Endodermal cell (in vitro differentiated cells): ENCODE measurements at places on chromosomes 6 and 20.

DNA sequence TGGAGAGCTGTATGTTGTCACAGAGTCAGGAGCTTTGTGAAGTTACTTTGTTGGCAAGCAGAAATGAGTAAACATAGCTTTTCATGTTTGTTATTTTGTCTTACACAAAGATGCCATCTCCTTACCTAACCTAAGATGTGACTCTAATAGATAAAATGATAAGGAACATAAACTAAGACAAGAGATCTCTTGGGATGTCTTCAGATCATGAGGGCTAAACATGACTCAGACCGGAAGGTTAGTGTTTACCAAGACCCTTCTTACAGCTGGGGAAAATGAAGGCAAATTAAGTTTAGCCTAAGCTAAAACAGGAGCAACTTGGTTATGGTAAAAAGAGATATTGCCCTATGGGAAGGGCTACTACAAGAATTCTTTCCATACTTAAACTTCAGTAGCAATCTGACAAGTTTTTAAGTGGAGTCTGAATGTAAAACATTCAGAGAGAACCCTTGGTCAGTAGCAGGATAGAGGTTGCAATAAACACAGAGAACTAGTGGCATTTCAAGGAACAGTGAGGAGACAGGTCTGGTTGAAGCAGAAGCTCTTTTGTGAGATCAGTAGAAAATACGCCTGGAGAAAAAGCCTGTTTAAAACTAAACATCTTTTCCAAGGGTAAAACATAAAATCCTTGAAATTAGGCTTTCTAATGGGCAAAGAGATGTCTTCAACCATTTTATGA, 29.9 kb downstream of the SGK1 start:
- no peak for DNase-seq

- peak; percentile 63 for DNase-seq
Observed at GRCh38 chr20:53611449-53611894, 17.8 kb upstream of the ZNF217 start.

GRCh38 chr20:62134735-62135231, 8.4 kb downstream of the PSMA7 start:
- no peak for DNase-seq

- no peak for DNase-seq
Observed at GRCh38 chr6:161021543-161021942, 30.0 kb downstream of the MAP3K4 start.

- DNase-seq, result peak; percentile 86
Observed at GRCh38 chr6:912871-913835, 220.2 kb upstream of the EXOC2 start.

DNA sequence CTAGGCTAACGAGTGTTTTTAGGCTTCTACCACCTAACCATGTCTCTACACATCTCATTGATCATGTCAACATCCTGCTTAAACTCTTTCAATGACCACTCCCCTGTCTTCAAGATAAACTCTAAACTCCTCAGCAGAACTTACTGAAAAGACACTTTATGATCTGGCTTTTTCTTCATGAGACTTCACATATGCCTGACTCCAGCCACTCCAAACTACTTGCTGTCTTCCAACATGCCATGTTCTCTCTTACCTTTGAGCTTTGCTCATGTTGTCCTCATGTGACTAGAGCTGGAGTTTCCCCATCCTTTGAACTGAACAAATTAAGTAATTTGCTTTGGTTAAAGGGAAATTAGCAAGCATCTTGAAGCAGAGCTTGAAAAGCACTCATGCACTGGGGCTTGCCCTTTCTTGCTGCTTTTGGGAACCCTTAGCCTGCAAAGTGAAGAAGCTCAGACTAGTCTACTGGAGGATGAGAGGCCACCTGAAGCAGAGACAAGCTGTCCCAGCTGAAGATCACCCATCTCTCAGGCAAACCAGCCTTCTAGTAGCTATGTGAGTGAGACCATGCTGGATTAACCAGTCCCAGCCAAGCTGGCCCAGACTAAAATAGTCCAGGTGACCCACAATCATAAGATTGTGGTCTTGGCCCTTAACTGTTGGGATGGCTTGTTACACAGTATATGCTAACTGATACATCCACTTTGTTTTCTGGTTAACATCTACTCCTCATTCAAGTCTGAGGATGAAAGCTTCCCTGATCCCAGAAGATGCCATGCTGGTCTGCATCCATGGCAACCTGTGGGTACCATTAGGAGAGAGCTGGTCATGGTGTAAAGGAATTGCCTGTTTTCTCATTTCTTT, 235.8 kb downstream of the GMPR start:
- DNase-seq, result no peak

DNA sequence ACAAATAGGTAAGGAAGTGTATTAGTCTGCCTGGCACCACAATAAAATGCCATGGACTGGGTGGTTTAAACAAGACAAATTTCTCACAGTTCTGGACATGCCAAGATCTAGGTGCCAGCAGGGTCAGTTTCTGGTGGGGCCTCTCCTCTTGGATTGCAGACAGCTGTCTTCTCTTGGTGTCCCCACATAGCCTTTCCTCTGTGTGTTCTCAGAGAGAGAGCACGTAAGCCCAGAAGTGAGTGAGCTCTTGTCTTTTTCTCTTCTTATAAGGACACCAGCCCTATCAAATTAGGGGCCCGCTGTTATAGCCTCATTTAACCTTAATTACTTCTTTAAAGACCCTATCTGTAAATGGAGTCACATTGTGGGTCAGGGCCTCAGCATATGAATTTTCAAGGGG, 28.3 kb downstream of the SMPDL3A start:
- DNase-seq, result no peak

DNA sequence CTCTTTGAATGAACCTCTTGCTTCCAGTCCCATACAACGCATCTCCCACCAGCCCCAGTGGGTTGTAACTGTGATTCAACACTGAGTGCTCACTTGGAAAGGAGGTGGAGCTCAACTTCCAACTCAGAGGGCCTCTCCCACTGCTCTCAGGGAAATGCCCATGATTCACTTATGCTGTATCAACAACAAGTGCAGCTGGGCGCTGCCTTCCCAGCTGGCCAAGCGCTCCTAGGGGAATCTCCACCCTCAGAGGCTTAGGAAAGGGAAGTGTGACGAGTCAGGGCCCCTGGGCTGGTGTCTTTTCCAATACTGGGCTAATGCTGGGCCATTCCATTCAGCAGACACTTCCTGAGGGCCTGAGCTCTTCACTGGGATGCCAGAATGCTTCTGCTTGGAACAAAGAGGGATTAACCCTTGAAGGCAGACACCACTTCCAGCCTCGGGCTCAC, 8.1 kb upstream of the OCSTAMP start:
- DNase-seq, result no peak

DNA sequence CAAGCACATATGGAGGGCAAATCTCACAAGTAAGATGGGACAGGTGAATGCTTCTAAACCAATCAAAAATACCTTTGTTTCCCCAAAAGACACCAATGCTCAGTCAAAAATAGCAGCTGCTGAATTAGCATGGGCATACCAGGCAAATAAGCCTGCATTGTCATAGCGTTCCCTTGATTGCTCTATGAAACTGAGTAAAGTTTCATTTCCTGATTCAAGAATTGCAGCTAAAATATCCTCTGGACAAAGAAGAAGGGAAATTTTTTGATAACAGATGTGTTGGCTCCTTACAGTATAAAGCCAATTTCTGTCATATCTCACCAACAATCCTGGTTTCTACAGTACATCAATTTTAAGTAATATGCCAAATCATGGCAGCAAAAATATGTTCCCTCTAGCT, 3.3 kb upstream of the TMEM14A start:
- no peak for DNase-seq

DNA sequence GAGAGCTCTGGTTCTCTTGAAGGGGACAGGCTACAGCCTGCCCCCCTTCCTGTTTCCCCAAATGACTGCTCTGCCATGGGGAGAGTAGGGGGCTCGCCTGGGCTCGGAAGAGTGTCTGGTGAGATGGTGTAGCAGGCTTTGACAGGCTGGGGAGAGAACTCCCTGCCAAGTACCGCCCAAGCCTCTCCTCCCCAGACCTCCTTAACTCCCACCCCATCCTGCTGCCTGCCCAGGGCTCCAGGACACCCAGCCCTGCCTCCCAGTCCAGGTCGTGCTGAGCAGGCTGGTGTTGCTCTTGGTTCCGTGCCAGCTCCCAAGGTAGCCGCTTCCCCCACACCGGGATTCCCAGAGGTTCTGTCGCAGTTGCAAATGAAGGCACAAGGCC, 9.8 kb downstream of the VEGFA start:
- DNase-seq, result no peak

DNA sequence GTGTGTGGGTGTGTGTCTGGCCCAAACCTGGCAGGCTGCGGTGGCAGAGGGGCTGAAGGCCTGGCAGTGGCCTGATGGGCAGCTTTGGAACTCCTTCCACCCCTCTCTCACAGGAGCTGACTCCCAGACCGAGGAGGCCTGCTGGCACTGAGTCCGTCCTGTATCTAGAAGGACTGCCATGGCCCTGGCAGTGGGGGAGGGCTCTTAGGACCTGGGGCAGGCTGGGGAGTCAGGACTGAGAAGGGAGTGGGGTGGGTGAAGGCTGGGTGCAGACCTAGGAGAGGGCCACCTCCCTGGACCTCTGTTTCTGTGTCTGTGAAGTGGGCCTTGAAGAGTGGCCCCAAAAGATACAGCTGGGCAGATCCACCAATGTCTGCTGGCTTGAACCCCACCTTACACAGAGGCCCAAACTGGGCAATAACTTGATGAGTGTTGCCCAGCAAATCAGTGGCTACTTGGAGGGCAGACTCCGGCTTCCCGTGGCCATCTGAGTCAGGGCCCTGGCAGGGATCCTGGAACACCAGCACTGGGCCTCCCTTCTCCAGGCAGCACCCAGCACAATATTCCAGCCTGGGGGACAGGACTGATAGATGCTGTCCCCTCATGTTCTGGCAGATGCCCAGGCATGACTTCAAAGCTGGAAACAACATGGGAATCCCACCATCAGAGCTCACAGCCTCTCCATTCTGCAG, 46.7 kb upstream of the BLCAP start:
- DNase-seq, result no peak

GRCh38 chr6:75024828-75025227, 181.0 kb downstream of the COL12A1 start:
- DNase-seq, result no peak

DNA sequence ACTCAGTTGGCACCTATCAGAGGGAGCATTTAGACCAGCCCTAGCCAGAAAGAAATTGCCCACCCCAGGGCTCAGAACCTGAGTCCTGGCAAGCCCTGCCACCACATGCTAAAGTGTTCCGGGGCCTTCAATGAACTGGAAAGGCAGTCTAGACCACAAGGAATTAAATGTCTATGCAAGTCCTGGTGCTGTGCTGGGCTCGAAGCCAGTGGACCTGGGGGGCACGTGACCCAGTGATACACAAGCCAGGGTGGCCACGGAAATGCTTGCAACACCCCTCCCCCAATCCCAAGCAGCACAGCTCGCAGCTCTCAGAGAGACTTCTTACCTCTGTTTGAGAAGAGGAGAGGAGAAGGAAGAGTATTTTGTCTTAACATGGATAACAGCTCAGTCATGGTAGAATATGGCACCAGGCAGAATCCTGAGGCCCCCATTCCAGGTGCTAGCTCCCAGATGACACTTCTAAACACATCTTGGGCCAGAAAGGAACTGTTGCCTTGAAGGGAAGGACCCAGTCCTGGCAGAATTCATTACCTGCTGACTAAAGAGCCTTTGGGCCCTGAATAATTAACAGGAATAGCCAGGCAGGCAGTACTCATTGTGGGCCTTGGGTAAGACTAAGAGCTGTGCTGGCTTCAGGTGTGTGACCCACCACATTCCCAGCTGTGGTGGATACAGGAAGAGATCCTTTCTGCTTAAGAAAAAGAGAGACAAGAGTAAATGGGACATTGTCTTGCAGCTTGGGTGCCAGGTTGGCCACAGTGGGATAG, 111.3 kb downstream of the BTBD9 start:
- DNase-seq, result no peak

DNA sequence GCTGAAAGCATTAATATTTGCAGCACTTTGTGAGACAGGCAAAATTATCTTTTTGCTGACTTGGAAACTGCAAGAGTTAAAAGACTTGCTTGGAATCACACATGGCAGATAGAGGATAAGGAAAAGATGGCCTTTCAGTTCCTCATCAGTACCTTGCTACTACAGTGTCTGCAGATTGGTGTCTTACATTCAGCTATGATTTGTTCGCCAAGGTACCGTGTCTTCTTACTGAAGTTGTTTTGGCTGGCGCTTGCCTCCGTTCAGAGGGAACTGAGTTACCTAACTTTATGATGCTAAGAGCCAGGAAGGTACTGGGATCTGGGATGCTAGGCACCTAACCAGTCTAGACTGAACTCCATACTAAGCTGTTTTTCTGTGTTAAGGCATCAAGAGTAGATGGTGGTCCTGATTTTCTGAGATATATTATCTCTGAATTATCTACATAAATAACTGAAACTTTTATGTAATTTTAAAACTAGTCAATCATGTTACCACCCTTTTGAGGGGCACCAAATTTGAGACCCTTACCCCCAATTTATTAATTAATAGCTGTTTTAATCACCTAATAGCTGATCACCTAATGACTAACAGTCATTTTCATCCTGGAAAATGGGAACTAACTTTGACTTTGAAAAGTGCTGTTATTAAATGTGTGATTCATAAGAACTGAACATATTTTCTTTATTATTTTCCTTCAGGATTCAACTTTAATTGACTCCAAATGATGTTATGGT, 2.5 kb downstream of the WTAP start:
- no peak for DNase-seq

DNA sequence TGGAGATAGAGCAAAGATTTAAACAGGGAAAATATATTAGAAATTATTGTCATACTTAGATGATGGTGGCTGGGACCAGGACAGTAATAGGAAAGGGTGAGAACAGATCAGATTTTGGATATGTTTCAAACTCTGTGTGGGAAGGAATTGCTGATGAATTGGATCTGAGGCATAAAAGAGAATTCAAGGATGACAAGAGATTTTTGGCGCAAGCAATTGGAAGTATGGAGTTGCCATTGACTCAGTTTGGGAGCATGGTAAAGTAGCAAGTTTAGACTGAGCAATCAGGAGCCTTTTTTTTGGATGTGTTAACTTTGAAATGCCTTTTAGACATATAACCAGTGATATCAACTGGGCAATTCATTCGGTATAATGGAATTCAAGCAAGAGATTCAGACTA, 14.4 kb downstream of the TAB2 start:
- DNase-seq, result no peak
